ENCODE measurements at places on chromosomes 4 and X.

DNA sequence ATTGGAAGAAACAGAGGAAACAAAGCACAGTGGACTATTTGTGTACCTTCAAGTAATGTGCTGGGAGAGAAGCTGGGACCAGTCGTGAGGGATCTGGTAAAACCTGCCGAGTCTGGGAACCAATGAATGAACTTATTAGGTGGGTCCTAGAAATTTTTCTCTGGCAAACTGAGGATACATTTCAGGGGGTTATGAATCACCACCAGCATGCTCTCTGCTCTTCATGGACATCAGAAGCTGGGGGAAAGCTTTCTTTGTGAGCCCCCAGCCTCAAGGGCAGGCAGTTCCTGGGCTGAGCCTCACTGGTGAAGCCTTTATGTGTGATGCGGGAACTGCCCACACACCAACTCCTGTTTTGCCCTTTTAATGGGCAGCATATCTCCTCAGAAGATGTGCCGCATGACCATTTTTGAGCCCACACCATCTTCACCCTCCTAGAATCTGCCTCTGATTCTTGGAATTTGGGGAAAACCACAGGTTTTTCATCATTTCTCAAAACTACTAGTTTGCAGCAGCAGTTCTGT lies 95.4 kb upstream of the ENPP6 start:
- DNase-seq = no peak

- no peak for DNase-seq
These were observed 56.2 kb upstream of the TMEM33 start for GRCh38 chr4:41878991-41879491.

DNA sequence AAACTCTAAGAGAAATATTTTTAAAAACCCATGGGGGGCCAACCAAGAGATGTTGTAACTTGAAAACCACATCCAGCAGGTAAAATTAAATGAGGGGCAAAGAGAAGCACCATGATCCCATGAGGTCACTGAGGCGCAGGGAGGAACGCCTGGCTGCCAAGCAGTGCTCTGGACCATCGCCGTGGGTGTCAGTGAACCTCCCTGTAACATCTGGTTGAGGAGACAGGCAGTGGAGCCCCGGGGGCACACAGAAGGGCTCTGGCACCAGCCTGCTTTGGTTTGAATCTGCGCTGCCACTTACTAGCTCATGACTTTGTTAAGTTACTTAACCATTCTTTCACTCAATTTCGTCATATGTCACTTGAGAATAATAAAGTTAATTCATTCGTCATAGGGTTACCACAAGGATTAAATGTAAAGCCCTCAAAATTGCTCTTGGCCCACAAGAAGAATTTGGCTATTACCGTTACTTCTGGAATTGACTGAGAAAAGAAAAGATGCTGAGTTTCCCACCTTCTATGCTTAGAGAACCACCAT lies 41.6 kb upstream of the SLC25A4 start:
- DNase-seq = no peak

- peak; percentile 55 for DNase-seq
These were observed at the start of gene RPS6KA3 for GRCh38 chrX:20266810-20267606. RPS6KA3 (minus strand) TSS chrX:20266909; CDS start chrX:20266632, 277 bp downstream.

GRCh38 chr4:152039023-152039481 lies 278.2 kb upstream of the GATB start:
- DNase-seq = no peak

Measured in cortex of kidney (tissue), 1 donor.